Upper lobe of right lung (tissue), 1 donor: ENCODE measurements at places on chromosomes 2 and 18.

GRCh38 chr18:38368886-38369285, 803.3 kb upstream of the CELF4 start:
- no peak for DNase-seq

DNA sequence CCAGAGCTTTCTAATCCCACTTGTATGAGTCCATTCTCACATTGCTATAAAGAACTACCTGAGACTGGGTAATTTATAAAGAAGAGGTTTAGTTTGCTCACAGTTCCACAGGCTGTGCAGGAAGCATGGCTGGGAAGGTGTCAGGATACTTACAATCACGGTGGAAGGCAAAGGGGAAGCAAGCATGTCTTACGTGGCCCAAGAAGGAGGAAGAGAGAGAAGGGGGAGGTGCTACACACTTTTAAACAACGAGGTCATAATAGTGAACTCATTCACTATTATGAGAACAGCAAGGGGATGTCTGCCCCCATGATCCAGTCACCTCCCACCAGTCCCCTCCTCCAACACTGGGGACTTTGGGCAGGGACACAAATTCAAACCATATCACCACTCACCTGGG, 67.8 kb downstream of the TTC32 start:
- no peak for DNase-seq

GRCh38 chr2:191486584-191487320, 191.2 kb upstream of the NABP1 start:
- no peak for DNase-seq

- DNase-seq = no peak
Measured at GRCh38 chr2:82330155-82330554, 2025.6 kb upstream of the LRRTM1 start.

- DNase-seq = no peak
Measured at GRCh38 chr2:232714969-232715368, 17.8 kb downstream of the GIGYF2 start.

DNA sequence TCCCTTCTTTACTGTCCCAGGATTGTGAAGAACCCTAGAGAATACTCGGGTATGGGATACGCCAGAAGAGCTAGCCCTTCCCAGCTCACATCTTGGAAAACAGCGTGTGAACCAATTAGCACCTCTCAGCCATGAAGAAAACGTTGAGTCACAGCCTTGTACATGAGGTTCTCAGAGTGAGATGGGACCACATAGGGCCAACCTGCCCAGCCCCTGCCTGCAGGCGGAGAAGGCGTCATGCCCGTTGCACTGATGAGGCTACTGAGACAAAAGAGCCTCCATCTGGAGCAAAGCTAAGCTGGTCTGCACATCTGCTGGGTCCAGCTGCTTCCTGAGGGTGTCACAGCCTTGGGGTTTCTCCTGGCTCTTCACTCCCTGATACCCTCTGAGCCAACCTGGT, 92.2 kb downstream of the LBH start:
- DNase-seq = no peak

- DNase-seq = no peak
Measured at GRCh38 chr2:119782308-119783027, 22.7 kb downstream of the PTPN4 start.
